ENCODE measurements at places on chromosomes 1 and 21.

DNA sequence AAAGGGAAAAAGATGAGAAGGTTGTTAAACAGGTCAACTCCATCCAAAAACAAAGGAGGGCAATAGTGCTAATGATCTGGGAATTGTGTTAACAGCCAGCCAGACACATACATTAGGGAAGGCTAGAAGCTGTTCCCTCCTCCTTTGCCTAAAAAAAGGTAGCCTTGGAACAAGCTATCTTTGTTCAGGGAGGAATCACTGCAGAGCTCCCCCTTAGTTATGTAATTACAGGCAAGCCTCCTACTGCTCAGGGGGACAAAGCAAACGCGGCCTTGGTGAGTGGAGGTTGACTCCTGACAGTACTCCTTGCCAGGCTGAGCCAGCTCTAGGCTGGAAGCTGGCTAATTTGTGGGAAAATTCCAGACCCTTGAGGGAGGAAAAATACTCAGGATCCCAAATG lies 97.6 kb downstream of the VAV3 start:
- no peak for DNase-seq

DNA sequence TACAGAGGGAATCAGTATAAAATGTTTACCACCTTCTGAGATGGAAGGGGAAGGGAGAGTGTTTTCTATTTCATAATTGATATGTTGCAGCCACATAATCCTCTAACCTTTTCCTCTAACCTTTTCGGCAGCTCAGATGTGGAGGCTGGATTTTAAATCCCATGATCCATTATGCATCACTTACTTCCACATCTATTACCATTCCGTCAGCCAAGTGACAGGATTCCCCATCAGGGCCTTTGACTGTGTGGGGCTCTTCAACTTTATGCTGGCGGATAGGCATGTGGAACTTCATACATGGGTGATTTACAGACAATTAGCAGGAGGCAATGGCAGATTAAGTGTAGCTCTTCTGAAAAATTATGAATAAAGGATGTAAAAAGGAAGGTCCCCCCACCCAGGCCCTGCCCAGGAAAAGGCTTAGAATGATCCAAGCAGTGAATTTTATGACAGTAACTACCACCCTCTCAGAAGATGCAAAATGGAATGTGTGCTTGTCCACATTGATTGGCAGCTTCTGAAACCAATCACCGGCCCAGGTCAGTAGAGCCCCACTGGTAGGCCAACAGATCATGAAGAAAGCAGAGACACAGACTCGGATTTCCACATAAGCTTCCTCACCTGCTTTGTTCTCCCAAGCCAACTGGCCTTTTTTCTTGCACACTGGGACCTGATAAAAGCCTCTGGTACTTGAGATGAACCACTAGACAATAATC lies 147.0 kb downstream of the ST6GALNAC5 start:
- DNase-seq = no peak

- DNase-seq = no peak
These were observed 19.9 kb upstream of the NRIP1 start for GRCh38 chr21:15084668-15085067.

GRCh38 chr1:174116042-174116441 lies 43.3 kb upstream of the RABGAP1L start:
- DNase-seq = no peak

DNA sequence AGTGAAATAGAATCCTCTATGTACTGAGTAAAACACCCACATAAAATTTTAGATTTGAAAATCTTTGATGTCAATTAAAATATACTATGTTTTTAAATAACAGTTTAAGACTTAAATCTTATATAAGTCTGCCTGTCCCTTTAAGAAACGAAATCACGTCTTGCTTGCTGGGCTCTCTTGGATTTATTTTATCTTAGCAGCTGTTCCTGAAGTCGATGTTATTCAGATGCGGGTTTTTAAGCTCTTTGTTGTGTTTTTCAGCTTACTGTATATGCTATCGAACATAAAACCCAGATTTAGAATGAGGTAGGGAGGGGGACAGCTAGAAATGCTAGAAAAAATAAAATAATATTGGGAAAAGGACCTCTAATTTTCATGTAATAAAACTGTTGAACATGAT lies 11.1 kb upstream of the SSX2IP start:
- no peak for DNase-seq

GRCh38 chr1:33414879-33415278 lies 16.0 kb downstream of the PHC2 start:
- no peak for DNase-seq

- no peak for DNase-seq
These were observed 195.2 kb downstream of the TOMM20 start for GRCh38 chr1:234933475-234933874.

DNA sequence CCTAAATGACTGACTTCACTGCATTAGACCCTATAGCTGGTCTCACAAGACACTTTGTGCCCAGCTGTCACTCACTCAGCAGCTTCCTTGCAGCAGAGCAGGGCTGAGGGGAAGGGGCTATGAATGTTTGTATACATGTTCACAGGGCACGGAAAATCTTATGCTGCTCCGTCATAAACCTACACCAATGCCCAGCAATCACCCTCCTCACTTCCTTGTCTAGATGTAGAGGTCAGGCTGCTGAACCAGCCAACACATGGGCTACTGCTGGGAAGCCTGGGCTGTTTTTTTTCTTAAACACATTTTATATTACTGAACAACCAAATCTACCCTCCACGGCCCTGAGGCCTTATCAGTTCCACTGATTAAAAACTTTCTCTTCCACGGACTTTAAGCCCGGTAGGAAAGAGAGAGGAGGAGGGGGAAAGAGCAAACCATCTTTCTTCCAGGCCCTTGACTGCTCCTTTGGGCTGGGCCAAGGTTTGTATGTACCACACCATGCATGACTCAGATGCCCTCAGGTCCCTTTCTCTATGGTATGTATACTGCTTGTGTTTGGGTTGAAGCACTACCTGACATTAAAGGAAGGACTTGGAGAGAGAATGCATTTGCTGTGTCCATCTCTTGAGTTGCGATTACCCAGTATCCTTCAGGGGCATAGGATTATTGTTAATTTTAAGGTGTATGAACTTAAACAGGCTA lies 12.7 kb downstream of the MTFR1L start:
- no peak for DNase-seq

- no peak for DNase-seq
These were observed 13.9 kb upstream of the MTARC1 start for GRCh38 chr1:220772846-220773245.

DNA sequence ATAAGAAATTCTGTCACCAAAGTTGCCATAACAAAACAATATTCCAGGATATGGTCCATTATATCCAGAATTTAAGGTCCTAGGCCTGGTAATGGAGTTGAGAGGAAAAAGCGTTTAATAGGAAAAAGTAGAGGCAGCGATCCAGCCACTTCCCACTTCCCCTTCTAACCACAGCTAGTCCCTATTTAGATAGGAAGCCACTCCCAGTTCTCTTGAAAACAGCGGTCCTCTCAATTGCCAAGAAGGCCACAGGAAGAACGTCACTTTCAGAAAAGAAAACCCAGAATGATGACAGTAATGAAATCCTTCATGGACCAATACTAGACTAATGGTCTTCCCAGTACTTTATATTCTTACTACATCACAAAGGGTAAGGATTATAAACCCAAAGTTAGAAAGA lies 38.6 kb downstream of the ABL2 start:
- DNase-seq = no peak

GRCh38 chr21:33286076-33286475 lies 19.9 kb downstream of the IL10RB start:
- DNase-seq = no peak

GRCh38 chr1:197178998-197179397 lies 32.5 kb upstream of the ASPM start:
- no peak for DNase-seq

GRCh38 chr1:37794372-37795339 lies 1.0 kb downstream of the MANEAL start:
- no peak for DNase-seq

- no peak for DNase-seq
These were observed 14.3 kb downstream of the GPR137B start for GRCh38 chr1:236156512-236157208.

GRCh38 chr1:63773815-63774616 lies at the start of gene ROR1:
TSS of gene ROR1 (plus strand) at chr1:63774017.
- DNase-seq = peak; percentile 7

- no peak for DNase-seq
These were observed 4.6 kb downstream of the IVL start for GRCh38 chr1:152912900-152913299.

DNA sequence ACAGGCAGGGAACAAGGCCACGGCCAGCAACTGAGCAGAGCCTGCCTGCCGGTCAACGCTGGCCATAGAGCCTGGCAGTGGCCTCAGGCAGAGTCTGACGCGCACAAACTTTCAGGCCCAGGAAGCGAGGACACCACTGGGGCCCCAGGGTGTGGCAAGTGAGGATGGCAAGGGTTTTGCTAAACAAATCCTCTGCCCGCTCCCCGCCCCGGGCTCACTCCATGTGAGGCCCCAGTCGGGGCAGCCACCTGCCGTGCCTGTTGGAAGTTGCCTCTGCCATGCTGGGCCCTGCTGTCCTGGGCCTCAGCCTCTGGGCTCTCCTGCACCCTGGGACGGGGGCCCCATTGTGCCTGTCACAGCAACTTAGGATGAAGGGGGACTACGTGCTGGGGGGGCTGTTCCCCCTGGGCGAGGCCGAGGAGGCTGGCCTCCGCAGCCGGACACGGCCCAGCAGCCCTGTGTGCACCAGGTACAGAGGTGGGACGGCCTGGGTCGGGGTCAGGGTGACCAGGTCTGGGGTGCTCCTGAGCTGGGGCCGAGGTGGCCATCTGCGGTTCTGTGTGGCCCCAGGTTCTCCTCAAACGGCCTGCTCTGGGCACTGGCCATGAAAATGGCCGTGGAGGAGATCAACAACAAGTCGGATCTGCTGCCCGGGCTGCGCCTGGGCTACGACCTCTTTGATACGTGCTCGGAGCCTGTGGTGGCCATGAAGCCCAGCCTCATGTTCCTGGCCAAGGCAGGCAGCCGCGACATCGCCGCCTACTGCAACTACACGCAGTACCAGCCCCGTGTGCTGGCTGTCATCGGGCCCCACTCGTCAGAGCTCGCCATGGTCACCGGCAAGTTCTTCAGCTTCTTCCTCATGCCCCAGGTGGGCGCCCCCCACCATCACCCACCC lies at the start of gene TAS1R3:
Gene TAS1R3 (plus strand): TSS at position 213 of the 898 bp plus-strand sequence. CDS start 66 bp downstream, at position 279.
- DNase-seq = no peak

- DNase-seq = no peak
These were observed 58.9 kb downstream of the WLS start for GRCh38 chr1:68173283-68173935.

DNA sequence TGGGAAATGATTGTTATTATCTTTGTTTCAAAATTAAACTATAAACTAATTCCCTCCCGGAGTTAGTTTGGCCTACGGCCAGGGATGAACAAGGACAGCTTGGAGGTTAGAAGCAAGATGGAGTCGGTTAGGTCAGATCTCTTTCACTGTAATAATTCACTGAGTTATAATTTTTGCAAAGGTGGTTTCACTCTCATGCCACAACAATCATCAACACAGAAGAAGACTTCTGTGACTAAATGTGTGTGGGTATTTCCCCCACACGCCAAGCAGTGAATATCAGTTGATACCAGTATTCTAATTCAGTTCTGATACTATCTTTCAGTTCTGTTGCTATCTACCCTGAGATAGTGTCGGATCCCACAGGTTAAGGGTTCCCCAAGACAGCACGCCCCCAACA lies 215.1 kb downstream of the S1PR1 start:
- DNase-seq = no peak

GRCh38 chr1:240813720-240814119 lies 201.8 kb upstream of the GREM2 start:
- DNase-seq = no peak

- no peak for DNase-seq
These were observed 881.5 kb downstream of the LTN1 start for GRCh38 chr21:28111151-28111619.

DNA sequence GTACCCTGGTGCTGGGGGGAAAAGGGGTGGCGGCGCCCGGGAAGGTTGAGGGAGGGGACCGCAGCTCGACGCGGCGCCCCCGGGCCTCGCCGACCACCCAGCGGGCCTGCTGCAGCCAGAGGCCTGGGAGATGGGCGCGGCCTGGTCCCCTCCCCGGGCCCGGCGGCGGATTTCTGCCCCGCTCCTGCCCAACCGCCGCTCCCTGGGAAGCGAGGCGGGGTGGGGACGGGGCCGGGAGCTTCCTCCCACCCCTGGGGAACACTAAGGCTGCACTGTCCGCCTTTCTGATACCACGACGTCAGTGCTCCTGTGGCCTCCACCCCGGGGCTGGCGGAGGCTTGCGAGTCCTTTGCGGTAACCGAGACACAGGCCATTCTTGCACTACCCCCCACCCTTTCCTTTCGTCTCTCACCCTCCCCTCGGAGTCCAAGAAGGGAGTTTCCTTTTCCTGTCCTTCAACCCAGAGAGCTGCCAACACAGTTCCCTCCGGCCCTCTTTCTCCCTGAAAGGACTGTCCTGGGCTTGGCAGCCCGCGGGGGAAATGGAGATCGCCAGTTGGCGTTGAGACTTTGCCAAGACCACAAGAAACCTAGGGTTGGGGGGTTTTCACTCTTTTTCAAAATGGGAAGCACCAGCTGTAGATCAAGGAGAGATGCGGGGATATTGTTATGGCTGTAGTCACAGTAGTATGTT lies 742 bp downstream of the SH3GLB1 start:
- peak; percentile 13 for DNase-seq

GRCh38 chr1:43273708-43274107 lies 3.9 kb downstream of the TMEM125 start:
- DNase-seq = no peak

- no peak for DNase-seq
These were observed 594 bp downstream of the HDGF start for GRCh38 chr1:156750711-156751450.

DNA sequence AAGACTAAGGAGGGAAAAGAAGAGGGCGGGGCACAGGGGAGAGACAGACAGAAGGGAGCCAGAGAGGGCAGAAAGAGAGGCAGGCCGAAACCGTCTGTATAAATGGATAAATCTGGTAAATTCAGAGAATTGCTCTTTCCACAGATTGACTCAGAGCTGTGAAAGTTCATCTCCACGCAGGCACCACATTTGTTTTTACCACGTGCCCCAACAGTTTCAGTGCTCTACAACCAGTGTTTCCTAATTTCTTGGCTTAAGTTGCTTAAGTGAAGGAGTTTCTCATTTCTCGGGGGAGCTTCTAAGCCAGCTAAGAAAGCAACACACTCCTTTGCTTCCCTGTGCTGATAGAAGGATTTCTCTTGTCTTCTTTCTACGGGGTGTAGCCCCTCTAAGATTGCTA lies 87.1 kb downstream of the ENAH start:
- no peak for DNase-seq

DNA sequence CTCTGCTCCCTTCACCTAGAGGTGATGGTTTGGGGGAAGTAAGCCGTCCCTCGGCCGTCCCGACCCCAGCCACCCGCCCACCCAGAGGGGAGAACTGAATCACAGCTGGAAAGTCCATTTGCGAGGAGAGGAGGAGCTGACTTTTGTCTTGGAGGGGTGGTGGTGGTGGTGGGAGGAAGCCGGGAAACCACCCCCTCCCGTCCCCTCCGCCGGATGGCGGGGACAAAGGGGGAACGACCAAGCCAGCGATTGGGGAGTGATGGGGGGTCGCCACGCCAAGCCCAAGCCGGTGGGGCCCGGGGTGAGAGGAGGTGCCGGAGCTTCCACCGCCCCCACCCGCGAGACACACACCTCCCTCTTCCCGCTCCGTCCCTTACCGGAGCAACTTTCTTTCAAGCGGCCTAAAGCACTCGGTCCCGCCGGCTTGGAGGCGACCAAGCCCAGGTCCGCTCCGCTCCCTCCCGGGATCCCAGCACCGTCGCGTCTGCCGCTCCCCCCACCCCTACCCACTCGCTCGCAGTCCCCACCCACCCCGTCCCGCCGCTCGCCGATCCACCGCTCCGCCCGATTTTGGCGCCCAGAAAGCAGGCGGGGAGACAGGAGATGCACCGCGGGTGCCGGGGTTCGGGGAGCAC lies 540 bp downstream of the ARHGEF2 start:
- DNase-seq = peak; percentile 35
